ENCODE measurements at places on chromosomes 11 and 22. TPM values are rescaled to one million over a fixed set of nuclear protein-coding genes. Genes with fewer than 3 reads are reported as not detected.

DNA sequence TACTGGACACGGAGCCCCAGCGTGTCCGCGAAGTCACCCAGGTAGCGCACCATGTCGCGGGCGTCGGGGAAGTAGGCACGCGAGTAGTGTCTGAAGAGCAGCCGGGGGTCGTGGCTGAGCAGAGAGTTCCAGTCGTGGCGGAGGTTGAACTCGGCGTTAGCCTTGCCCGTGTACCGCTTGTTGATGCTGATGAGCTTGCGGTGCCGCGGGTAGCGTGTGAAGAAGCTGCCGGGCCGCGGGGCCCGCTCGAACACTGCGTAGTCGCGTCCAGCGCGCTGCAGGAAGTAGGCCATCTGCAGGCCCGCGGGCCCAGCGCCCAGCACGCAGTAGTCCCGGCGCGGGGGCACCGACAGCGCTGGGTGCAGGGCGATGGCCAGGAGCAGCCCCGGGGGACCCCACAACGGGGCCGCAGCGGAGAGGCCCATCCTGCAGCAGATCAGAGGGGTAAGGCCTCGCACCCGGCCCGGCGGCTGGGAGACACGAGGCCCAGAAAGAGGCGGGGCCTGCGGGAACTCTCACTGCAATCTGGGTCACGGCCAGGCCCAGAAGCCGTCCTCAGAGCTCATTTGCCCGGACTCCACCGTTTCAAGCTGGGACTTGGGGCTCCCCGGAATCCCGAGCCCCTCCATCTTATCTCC is 723 bp downstream of the FOXRED2 start:
- DNase-seq: no peak
- H3K27ac ChIP-seq: no peak overlapping the region
- H3K36me3 ChIP-seq: peaks cover 9% of the 10 kb centered on the region
- peaks cover 14% of the 10 kb centered on the region for H3K4me1 ChIP-seq
- H3K4me3 ChIP-seq: peak overlapping the region; percentile 74

GRCh38 chr11:131859538-131860210 is 489.3 kb downstream of the NTM start:
- H3K4me3 ChIP-seq: no peak overlapping the region
- no peaks in the 10 kb centered on the region for H3K4me1 ChIP-seq
- H3K27me3 ChIP-seq: no peaks in the 10 kb centered on the region
- H3K36me3 ChIP-seq: no peaks in the 10 kb centered on the region

DNA sequence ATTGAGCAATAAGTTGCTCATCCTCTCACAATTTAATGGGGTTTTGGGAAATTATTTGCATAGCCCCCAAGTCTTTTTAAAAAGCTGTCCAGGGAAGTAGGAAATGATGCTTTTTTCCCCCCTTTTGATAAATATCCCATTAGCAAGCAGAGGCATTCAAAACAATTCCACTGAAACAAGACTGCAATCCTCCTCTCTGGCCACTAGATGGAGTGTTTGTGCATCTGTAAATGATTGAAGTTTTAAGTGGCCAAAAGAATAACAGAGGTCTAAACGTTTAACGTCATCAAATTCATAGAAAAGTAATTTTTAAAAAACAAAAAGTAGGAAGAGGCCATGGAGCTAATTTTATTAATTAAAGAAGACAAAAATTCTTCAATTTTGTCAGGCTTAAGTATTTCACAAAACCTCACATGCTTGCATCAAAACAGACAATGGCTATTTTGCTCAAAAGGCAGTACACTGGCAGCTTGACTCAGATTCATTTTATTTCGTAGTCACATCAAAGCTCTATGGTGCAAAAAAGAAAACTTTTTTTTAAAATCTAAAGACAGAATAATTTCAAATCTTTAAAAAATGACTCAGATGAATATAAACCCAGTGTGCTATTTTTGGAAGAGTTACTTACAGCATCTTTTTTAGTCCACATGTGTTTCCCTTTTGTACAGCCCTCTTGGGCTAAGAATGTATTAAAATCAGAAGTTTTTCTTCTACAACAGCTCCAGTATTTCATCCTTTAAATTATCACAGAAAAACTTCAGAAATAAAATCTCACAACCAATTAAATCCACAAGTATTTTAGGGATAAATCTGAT is 17.8 kb downstream of the CHORDC1 start:
- H3K36me3 ChIP-seq: peaks cover 51% of the 10 kb centered on the region
- H3K27ac ChIP-seq: peak overlapping the region; percentile 84
- no peak overlapping the region for H3K4me3 ChIP-seq
- DNase-seq: no peak

The DDI1 gene
- not detected for total RNA-seq

GRCh38 chr22:49601614-49602321 is 225.9 kb downstream of the BRD1 start:
- no peaks in the 10 kb centered on the region for H3K4me1 ChIP-seq
- H3K27me3 ChIP-seq: no peaks in the 10 kb centered on the region
- no peak overlapping the region for H3K4me3 ChIP-seq
- H3K36me3 ChIP-seq: peaks cover 1% of the 10 kb centered on the region

The CABP4 gene
- 0.96 TPM for total RNA-seq

DNA sequence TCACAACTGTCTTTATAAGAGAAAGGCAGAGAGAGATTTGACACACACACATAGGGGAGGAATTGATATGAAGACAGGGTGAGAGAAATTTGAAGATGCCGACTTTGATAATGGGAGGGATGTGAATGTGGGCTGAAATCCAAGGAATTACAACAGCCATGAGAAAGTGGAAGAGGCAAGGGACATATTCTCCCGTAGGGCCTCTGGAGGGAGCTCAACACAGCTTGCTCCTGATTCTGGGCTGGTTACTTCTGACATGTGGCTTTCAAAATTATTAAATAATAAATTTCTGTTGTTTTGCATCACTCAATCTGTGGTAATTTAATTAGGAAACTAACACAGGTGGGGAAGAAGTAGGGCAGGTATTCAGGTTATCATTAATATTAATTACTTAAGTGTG is 282.9 kb downstream of the LUZP2 start:
- no peaks in the 10 kb centered on the region for H3K27me3 ChIP-seq
- no peaks in the 10 kb centered on the region for H3K36me3 ChIP-seq
- H3K27ac ChIP-seq: no peak overlapping the region
- no peaks in the 10 kb centered on the region for H3K4me1 ChIP-seq
- no peak for DNase-seq
- no peak overlapping the region for H3K4me3 ChIP-seq

GRCh38 chr11:62489204-62489603 is 57.4 kb downstream of the AHNAK start:
- DNase-seq: no peak
- H3K36me3 ChIP-seq: no peaks in the 10 kb centered on the region
- H3K4me3 ChIP-seq: no peak overlapping the region
- H3K4me1 ChIP-seq: no peaks in the 10 kb centered on the region

- peak overlapping the region; percentile 96 for H3K27ac ChIP-seq
- H3K4me3 ChIP-seq: peak overlapping the region; percentile 94
- H3K27me3 ChIP-seq: no peaks in the 10 kb centered on the region
- H3K4me1 ChIP-seq: peaks cover 70% of the 10 kb centered on the region
Measured at GRCh38 chr11:72721689-72722049, 30.5 kb downstream of the ARAP1 start.

- peaks cover 36% of the 10 kb centered on the region for H3K36me3 ChIP-seq
- H3K4me1 ChIP-seq: no peaks in the 10 kb centered on the region
- H3K4me3 ChIP-seq: no peak overlapping the region
- no peak overlapping the region for H3K27ac ChIP-seq
- DNase-seq: no peak
Measured at GRCh38 chr11:4050138-4050537, 44.5 kb upstream of the RRM1 start.

- H3K36me3 ChIP-seq: no peaks in the 10 kb centered on the region
- no peak for DNase-seq
- H3K4me3 ChIP-seq: no peak overlapping the region
Measured at GRCh38 chr11:23540101-23540561, 679.9 kb upstream of the CCDC179 start.

The CRYBB3 gene
- total RNA-seq: not detected

DNA sequence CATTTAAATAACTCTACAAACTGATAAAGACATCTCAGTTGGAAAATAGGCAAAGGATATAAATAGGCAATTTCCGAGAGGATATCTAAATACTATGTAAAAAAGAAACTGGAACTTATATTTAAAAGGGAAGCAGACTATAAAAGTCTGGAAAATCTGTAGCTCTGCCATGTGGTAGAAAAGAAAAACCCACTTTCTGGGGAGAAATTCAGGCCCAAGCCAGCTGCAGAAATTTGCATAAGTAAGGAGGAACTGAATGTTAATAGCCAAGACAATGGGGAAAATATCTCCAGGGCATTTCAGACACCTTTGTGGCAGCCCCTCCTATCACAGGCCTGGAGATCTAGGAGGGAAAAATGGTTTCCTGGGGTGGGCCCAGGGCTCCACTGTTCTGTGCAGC is 97.8 kb upstream of the ZBED5 start:
- DNase-seq: no peak
- no peak overlapping the region for H3K27ac ChIP-seq
- no peaks in the 10 kb centered on the region for H3K4me1 ChIP-seq

DNA sequence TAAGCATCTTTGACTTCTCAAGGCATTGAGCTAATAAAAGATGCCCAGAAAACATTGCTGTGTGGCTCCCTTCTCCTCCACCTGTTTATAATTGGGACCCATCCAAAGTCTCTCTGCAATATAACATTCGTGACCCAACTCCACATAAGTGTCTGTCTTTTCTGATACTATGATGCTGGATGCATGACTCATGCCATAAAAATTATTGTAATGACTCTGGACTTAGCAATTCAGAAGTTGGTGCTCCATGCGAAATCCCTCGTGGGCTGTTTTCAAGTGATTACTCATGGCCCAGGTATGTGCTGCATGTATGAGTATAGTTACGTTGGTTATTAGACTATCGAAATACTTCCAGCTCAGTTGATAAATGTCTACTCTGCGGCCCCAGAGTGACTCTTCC is 11.7 kb downstream of the FJX1 start:
- DNase-seq: no peak
- H3K27me3 ChIP-seq: peaks cover 22% of the 10 kb centered on the region
- no peak overlapping the region for H3K27ac ChIP-seq
- H3K4me3 ChIP-seq: no peak overlapping the region
- H3K36me3 ChIP-seq: no peaks in the 10 kb centered on the region

All from activated T-helper 1 cell treated with anti-CD3 and anti-CD28 coated beads, Interleukin-12 subunit alpha, Interleukin-12 subunit beta, Interleukin-2, Interleukin-4 antibody, amounts not matched to agents 30 ng/mL and 10 ng/mL and 1 ng/mL, durations not matched to agents 14 hours and 24 hours and 36 hours (primary cell).